ENCODE measurements at places on chromosomes 12 and 14.

- no peak for DNase-seq
Measured at GRCh38 chr12:46087916-46088439, 97.6 kb upstream of the SCAF11 start.

DNA sequence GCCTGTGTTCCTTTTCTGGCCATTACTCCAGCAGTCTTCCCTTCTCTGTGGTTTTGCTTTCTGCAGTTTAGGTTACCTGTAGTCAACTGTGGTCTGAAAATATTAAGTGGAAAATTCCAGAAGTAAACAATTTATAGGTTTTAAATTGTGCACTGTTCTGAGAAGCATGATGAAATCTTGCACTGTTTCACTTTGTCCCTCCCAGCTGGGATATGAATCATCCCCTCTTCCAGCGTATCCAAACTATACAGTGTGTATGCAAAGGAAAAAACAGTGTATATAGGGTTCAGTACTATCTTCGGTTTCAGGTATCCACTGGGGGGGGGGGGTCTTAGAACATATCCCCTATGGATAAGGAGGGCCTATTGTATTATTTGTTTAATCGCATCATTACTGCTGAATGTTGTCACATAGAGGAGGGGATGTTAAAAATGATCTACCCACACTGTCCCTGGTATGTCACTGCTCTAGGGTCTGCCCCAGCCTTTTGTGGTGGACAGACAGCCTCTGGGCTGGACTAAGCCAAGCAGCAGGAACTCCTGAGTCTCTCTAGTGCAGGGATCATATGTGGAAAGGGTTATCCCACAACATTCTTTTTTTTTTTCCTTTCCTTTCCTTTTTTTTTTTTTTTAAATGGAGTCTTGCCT, 109.1 kb upstream of the MAX start:
- no peak for DNase-seq

- DNase-seq, result no peak
Measured at GRCh38 chr12:108837239-108837638, 20.1 kb downstream of the SSH1 start.

GRCh38 chr14:24389226-24389848, 9.5 kb upstream of the NYNRIN start:
- DNase-seq, result no peak

GRCh38 chr14:105021656-105022275, 883 bp upstream of the CDCA4 start:
- DNase-seq, result no peak

DNA sequence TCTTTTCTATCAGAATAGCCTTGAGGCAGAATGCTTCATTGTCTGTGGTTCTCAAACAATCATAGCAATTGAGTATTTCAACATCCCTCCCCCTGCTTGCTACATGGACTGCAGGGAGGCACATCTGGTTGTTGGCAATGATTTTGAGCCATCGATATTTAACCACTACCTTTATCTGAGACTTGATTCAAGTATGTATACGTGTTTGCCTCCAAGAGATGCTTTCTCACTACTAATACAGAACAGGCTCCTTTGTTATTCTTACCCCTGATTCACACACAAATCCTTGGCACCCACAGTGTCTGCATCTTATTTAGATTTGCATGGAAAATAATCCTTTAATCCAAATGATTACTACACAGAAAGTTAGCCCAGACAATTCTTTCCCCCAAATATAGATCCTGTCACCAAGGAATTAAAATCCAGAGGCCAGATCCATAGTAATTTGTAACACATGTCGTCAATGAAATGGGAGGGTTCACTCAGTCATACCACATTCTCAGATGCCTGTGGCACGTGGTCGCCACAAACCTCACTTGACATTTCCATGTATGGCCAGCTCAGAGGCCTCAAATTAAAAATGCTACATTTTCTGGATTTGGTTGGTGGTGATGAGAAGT, 199.3 kb downstream of the ITPR2 start:
- no peak for DNase-seq

Measured in stimulated activated naive CD8-positive, alpha-beta T cell treated with anti-CD3 and anti-CD28 coated beads, Interleukin-15, amount 100 ng/mL, for 72 hours (primary cell).